ENCODE measurements at places on chromosomes 5 and 9.
A peak's percentile ranks its signal among the peaks of the same experiment; 100 is the strongest.

DNA sequence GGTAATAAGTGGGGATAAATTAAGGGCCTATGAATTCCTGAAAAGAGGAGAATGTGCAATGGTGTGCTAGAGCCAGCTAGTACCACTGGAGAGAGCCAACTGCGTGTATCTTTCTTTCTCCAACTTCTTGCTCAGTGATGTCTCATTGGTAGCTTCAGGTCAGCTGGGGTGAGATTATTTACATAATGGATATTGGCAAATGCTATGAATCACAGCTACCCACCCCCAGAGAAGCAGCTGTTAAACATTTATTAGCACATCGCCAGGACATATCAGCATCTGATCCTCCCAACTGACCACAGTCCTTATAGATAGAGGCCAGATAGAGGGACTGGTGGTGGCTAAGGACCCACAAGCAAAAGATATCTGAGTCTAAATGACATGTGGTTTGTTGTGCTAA lies 421.3 kb downstream of the ACTL7B start:
- peak; percentile 20 for DNase-seq

- peak; percentile 72 for DNase-seq
Measured at GRCh38 chr9:137672907-137673791, 54.3 kb downstream of the EHMT1 start.

DNA sequence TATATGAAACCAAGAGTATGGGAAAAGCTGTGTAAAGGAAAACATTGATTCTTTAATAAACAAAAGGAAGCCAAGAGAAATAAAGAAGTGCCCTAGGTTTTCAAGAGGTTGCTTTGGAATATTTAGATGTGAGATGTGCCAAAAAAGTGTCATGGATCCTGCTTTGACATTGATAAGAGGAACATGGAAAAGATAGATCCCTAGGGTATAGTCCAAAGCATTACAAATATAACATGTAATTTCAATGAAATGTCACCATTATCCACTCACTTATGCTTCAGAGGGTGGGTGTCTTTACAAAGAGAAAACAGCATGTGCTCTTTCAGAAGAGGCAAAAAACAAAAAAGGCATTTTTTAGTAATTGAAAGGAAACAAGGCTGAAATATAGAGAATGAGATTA lies 1196.7 kb downstream of the EFNA5 start:
- no peak for DNase-seq

- peak; percentile 80 for DNase-seq
Measured at GRCh38 chr9:101463397-101463796, 27.8 kb upstream of the ALDOB start.

GRCh38 chr9:117825609-117826347 lies 121.6 kb downstream of the TLR4 start:
- DNase-seq: no peak

DNA sequence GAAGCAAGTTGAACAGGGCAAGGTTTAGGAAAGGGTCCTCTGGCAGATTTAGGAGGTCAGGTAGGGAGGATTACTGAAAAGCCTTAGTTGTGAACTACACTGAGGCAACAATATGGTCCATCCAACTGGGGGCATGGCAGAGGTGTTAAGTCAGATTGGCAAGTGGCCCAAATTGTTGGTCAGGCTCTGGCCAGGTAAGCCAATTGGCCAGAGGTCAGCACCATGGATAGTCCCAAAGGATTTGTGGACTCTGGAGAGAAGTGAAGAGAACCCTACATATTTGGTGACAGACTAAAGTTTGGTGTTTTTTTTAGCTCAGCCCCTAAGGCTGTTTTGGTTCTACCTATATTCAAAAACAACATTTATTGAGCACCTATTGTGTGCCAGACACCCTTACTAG lies 39.1 kb upstream of the RASGRF2 start:
- DNase-seq: no peak

- DNase-seq: no peak
Measured at GRCh38 chr9:114722937-114723620, 41.1 kb upstream of the TEX48 start.

All from EH (cell line).